Right ventricle myocardium inferior (tissue), 1 donor: ENCODE measurements at places on chromosomes 6 and 20.

DNA sequence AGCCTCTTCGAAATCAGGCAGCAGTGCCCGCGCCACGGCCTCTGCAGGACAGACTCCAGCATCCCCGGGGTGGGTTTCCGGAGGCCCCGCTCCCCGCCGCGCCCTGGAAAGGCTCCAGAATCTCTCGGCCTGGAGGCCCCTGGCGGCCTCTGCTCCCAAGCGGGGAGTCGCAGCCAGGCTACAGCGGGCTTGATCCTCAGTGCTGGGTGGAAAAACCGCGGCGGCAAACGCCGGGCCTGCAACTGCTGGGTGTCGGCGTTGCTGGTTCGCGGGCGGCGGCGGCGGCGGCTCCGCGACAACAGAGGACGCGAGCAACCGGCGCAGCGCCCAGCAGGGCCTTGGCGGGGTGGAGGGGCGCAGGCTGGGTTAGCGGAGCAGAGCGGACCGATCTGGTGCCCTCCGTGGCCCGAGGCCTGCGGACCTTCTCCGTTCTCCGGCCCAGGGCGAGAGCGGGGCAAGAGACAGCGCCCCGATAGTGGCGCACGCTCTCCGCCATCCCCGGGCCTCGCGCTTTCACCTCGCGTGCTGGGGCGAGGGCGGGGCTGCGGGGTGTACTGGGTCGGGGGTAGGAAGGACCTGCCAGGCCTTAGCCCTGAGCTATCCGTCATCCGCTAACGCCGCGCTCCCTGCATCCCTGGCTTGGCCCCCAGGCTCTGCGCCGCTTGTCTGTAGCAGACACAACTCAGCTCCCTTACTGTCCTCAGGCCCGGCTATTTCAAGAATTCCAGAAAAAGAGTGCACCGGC lies 3.4 kb upstream of the ZNF292 start:
- DNase-seq, result peak; percentile 89

DNA sequence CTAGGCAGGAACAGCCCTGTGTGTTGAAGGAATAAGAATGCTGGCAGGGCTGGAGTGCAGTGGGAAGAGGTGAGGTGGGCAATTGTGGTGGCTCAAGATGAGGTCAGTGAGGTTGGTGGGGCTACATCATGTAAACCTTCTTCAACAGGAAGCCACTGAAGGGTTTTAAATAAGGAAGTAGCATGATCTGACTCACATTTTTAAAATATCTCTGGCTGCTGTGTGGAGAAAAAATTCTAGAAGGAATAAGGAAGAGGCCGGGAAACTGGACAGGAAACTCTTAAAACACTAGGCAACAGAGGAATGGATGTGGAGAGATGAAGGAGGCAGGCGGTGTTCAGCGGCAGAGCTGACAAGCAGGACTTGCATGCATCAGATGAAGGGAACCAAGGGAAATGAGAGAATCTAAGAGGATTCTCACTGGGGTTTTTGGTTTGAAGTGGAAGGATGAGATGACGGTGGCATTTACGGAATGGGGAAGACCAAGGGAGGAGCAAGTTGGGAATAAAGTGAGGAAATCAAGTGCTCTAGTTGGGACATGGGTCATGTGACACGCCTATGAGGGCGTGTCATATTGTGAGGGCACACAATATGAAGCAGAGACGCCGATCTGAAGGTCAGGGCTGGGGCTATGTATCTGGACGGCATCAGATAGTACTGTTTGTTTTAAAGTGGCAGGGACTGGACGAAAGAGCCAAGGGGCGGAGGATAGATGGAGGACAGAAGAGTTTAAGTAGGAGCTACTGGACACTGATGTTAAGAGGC lies 18.2 kb downstream of the TMEM242 start:
- DNase-seq, result no peak

DNA sequence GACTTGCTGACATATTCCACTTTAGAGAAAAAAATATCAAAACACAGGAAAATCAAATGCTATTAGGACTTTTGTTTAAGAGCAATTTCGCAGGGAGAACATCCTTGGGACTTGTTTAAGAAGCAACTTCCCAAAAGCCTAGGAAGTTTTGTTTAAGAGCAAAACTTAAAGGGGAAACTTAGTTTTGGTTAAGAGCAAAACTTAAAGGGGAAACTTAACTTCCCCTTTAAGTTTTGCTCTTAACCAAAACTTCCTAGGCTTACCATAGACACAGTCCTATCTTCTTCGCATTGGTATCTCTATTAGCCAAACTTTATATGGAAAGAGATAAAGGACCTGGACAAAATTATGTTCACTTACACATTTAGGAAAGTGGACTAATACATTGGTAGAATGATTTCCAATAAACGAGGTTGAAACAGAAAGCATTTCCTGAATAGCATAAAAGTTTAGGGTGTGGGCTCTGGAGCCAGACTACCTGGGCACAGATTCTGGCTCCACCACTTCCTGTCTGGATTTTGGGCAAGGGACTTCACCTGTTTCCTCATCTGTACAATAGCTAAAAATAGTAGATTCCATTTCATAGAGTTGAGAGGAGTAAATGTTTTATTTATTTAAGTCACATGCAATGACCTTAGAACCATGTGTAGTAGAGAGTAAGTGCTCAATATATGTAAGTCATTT lies 15.7 kb downstream of the PAQR8 start:
- DNase-seq, result no peak

DNA sequence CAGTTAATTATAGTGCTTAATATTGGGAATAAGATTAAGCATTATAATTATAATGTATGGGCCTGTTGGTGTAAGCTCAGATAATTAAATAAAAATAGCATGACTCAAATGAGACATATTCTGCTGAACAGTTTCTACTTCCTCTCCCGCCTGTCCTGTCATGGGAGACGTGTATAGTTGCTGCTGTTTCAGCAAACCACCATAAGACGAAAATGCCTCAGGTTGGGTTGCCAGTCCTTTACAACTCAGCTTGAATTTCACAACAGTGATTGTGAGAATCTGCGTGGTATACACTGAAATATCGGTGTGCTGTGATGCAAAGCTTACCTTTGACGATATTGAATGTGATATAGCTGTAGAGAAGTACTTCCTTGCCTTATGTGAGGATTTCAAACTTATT lies 99.5 kb downstream of the POPDC3 start:
- no peak for DNase-seq

GRCh38 chr6:20882014-20882413 lies 347.8 kb downstream of the CDKAL1 start:
- no peak for DNase-seq

- no peak for DNase-seq
Measured at GRCh38 chr6:63816982-63817436, 181.4 kb downstream of the PHF3 start.

DNA sequence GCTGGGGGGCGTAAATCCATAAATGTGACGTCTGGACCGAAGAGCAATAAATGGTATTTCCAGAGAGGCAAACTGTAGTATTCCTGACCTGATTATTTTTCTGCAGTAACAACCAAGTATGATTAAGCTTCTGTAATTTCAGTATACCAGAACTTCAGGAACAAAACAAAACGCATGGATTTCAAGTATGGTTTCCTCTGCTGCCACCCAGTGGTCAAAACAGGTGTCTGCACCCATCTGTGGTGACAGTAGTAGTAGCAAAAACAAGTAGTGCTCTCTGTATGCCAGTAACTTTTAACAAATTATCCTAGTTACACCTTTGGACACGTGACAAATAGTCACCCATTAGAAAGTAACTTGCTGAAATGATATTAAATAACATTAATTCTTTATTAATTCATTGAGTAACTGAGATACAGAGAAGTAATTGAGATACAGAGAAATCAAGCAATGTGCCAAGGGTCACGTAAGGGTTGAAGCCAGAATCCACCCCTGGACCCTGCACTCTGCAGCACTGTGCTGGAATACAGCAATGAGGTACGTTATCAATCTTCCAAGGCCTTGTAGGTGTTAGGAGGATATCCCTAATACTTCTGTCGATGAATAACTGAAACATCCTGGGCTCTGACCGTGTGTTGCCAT lies 7.9 kb downstream of the CALHM4 start:
- DNase-seq, result peak; percentile 69

DNA sequence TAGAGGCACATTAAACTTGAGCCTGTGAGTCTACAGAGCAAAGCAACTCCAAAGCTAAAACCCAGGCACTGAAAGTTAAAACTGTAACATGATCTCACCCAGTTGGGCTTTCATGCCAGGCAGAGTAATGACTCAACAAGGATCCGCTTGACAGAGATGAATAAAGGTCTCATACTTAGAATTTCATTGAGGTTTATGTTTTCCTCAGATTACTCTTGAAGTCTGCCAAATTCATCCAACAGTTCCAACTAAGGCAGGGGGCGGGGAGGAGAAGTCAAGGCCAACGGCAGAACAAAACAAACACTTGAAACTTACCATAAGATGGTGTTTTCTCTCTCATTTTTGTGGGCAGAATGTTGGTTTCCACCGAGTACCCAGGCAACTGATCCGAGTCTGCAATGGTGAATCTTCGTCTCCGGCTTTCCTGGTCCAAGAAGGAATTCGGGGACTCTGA lies 54.0 kb upstream of the IPCEF1 start:
- no peak for DNase-seq

- DNase-seq, result no peak
Measured at GRCh38 chr6:138372711-138373463, 4.8 kb upstream of the SMIM28 start.

- DNase-seq, result no peak
Measured at GRCh38 chr6:136108361-136108945, 141.7 kb downstream of the MTFR2 start.

DNA sequence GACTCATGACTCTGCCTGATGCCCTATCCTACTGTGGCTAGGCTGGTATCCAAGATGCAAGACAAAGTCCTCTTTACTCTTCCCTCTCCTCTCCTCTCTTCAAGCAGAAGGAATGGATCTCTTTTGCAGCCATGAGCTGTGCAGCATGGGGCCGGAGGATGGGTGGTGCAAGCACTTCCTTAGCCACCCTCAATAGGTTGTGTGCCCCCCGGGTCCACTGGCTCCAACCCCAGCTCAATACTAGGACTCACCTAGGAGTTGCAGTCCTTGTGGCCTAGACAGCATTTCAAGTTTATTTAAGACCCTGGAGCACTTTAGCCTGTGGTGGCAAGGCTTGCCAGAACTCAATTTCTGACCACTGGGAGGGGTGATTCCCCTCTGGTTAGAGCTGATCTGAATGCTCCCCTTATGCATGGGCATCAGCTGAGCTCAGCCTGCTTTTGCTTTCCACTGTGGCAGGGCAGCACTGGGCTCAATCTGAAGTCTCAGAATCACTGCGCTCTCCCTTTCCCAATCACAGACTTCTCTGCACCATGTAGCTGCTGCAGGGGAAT lies 29.0 kb upstream of the GRM4 start:
- DNase-seq, result no peak

DNA sequence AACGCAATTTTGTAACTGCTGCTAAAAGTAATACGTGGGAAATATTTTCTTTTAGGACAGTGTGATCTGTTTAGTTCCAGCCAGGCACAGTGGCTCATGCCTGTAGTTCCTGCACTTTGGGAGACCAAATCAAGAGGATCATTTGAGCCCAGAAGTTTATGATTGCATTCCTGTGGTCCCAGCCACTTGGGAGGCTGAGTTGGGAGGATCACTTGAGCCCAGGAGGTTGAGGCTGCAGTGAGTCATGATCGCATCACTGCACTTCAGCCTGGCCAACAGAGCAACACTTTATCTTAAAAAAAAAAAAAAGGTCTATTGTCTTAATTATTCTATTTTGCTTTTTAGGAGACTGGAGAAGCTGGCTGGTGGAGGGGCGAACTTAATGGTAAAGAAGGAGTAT lies 101.5 kb downstream of the CD2AP start:
- no peak for DNase-seq
